Right ventricle myocardium superior (tissue), 1 donor: ENCODE measurements at places on chromosomes 1 and 21.

- peak; percentile 92 for DNase-seq
Observed at GRCh38 chr1:54547601-54548388, at the start of gene ACOT11. TSS of gene ACOT11 (plus strand) at chr1:54548228. CDS start at chr1:54548310, 82 bp downstream.

GRCh38 chr1:23539698-23540266, 8.7 kb upstream of the E2F2 start:
- peak; percentile 90 for DNase-seq

DNA sequence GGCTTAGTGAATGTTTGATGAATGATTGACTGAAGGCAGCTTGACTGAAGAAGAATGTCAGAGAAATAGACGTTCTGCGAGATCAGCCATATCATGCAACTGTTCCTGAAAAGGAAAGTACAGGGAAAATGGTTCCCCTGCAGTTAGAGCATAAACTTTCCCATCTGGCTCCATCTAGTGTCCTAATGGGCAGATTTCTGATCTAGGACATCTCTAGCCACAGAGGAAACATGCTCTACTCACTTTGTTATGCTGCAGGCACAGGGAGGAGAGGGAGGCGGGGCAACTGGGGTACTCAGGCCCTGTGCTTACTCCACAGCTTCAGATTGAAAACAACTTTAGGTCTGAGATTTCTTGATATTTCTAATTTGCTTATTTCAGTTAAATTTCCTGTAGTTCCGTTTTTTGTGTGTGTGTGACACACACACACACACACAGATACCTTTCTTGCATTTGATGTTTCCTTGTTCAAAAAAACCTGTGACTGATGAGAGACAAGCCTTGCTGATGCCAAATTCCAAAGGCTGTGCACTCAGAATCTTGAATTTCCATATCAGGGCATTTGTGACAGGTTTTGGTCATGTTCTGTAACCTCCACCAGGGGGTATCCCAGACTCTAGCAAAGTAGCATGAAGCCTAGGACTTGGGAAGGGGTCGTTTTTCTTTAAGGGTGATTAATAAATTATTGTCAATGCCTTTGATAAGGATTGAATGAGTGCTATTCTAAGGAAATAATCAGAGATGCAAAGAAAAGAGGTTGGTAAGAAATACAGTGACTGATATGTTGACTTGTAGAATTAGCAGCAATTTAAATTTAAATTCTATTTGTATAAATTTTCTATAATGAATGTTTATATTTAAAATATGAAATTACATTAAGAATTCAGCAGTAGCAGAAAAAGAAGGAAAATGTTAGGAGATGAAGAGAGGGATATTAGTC, 139.7 kb upstream of the BEND5 start:
- DNase-seq: no peak

DNA sequence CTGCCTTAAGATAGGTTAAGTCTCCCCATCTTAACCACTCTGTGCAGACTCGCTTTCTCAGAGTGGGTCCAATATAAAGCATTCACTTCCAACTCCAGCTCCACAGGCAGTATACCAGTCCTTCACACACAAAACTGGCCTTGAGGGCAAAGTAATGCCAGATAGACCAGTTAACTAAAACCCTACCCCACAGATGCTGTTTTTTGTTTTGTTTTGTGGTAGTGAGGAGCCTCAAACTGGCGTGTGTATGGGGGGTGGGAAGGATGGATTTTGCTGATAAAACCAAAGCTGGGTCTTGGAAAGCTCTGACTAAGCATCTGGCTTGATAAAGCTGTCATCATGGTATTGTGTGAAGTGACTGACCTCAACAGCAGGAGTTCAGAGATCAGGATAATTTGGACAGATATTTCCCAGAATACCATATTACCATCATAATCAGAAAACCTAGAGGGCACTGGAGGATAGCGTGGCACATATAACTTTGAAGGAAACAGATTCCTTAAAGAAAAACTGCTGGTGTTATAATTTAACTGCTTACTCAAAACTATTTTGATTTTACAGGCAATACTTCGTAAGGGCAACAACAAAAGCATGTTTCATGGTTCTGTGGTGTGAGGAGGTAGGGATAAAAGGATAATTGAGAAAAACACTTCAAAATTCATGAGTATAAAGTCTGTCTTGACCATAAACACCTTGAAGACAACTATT, 29.6 kb upstream of the CPLANE2 start:
- DNase-seq: no peak

DNA sequence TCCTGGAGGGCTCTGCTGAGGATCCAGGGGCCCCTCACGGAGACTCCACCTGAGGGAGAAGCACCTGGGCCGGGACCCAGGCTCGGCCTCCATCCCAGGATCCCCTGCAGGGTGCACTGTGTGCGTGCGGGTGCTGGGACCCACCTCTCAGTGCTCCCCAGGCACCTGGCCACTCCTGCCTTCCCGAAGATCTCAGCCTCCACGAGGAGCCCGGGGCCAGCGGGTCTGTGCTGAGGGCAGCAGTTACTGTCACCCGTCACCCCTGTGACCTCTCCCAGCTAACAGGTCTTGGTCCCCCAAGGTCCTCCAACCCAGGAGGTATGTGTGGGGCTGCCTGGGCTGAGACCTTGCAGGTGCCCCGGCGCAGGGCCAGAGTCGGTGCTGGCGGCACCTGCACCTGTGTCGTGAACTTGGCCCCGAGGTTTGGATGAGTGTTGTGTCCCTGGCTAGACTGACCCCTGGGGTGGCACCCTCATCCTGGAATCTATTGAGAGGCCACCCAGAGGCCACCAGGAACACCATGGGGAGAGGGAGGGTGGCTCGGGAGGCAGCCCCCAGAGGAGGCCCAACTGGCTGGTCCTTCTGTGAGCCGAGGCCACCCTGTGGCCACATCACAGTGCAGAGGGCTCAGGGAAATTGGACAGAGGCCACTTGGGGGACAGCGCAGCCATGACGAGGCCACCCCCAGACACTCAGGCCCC, 17.7 kb downstream of the MORN1 start:
- DNase-seq: peak; percentile 34

DNA sequence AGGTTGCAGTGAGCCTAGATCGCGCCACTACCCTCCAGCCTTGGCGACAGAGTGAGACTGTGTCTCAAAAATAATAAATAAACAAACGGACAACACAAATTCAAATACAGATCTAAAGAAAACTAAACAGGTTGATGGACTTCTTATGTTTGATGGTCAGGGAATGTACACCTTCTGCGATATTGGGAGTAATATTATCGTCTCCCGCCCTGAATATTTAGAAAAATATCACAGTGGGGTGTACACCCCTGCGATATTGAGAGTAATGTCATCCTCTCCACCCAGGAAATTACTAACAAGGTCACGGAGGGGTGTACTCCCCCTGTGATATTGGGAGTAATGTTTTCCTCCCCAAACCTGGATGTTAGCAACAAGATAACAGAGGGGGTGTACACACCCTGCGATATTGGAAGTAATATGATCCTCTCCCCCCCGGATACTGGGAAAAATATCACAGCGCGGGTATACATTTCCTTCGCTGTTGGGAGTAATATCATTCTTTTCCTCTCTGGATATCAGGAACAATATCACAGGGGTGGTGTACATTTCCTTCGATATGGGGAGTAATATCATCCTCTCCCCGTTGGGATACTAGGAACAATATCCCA, 1.4 kb upstream of the CFAP298 start:
- no peak for DNase-seq

- DNase-seq: no peak
Observed at GRCh38 chr1:221720545-221720944, 21.3 kb downstream of the DUSP10 start.

GRCh38 chr21:34827445-34828235, 158.8 kb downstream of the CLIC6 start:
- no peak for DNase-seq

- no peak for DNase-seq
Observed at GRCh38 chr1:82377201-82377884, 576.6 kb downstream of the ADGRL2 start.

GRCh38 chr1:29120947-29121485, 2.7 kb downstream of the TMEM200B start:
- DNase-seq: peak; percentile 65

GRCh38 chr1:159084152-159084551, 7.6 kb upstream of the AIM2 start:
- DNase-seq: no peak

- DNase-seq: no peak
Observed at GRCh38 chr1:32618673-32619221, 31.6 kb downstream of the ZBTB8OS start.

DNA sequence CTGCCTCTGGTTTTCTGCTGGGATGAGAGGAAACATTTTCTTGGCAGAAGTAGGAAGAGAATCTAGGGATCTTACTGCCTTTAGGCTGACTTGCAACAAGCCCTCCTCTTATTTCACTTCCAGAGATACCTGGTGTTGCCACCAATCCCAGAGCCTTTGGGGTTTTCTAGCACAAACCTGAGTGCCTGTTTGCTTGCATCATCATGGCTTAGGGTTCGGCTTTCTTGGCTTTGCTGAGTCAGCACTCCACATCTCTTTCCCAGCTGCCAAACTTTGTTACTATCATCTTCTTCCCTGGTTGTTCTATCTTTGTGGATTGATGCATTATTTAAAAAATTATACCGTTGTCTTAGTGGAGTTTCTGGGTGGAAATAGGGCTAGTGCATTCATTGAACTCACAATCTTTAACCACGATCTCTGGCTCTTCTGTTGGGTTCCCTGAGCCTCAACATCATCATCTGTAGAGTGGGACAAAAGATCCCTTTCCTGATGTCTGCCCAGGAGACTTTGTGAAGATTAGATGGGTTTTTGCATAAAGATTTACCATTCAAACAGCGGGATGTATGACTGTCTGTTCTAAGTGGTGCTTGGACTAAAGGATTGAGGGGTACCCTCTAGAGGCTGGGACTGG, 76.6 kb upstream of the SELENON start:
- DNase-seq: no peak

- no peak for DNase-seq
Observed at GRCh38 chr1:46171871-46172270, 3.0 kb upstream of the TSPAN1 start.
